ENCODE measurements at places on chromosomes 5 and 9.

GRCh38 chr5:157710882-157711281 is 20.3 kb upstream of the THG1L start:
- DNase-seq = no peak

DNA sequence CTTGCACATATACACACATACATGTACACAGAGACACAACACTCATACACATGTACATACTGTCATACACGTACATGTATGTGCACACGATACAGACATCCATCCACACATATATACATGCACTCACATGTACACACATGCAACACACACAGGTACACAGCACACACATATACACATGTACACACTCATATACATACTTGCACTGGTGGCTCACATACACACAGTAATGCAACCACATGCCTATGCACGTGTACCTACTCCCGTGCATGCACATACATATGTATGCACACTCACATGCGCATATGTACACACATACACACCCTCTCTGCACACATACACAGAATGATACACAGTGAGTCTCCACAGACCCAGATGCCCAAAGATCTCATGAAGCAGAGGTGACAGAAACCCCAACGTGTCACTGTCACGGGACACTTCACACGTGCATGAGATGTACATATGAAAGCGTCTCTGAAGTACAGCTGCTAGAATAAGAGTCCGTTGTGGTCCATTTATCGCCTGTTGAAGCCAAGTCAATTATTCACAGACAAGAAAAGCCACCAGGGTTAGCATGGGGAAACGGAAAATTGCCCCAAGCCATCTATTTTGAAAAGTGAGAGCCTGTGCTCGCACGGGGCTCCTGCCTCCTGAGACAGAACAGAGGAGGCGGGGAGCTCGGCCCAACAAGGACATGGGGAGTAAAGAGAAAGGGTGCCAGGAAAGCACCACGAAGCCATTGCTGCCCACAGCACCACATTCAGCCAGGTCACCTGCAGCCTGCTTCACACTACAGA is 24.9 kb downstream of the LPCAT1 start:
- DNase-seq = no peak

DNA sequence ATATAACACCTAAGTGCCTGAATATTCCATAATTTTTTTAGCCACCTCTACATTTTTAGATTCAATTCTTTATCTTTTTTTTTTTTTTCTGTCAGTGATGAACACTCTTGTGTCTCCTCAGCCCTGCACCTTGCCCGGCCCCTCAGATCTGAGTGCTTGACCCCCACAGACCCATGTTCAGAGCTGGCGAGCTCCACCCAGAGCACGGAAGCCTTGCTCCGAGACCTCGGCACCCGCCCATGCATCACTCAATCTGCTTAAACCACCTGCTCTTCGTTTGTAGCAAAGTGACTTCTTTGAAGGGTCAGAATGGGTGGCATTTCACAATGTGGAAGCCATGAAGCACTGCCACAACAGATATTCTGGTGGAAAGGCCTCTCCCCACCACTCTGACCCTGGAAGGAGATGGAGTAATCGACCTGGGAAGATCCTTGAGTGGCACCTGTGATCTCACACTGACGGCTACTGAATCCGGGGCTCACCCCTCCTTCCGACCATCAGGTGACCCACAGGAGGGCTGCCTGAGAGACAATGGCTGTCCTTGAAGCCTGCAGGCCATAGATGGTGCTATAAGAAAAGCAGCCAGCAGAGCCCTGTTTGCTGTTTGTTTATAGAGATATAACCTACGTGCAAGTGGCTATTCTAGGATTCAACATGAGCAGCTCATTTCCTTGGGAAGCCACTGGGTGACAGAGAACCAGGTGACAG is 261.1 kb upstream of the IRX4 start:
- no peak for DNase-seq

GRCh38 chr9:94916956-94917355 is 190.5 kb downstream of the AOPEP start:
- no peak for DNase-seq

GRCh38 chr9:87109231-87109631 is 161.9 kb upstream of the GAS1 start:
- DNase-seq = no peak

DNA sequence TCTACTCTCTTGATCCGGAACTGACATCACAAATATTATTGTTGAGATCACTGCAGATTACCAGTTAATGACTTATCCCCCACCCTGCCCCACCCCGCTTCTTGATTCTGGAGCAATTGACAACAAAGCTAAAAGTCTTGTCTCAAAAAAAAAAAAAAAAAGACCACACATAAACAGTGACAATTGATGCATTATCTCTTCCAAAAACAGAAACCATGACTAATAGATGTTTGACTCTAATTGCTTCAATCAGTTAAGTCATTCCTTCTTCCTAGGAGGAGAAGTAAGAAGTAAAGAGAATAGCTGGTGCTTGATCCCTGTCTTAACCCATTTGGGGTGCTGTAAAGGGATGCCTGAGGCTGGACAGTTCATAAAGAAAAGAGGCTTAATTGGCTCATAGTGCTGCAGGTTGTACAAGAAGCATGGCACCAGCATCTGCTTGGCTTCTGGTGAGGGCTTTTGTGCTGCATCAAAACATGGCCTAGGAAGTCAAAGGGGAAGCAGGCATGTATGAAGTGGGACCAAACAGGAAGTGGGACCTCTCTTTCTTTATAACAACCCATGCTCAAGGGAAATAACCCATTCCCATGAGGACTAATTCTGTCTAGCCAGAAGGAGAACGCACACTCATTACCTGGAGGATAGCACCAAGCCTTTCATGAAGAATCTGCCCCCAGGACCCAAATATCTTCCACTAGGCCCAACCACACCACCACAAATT is 158.7 kb downstream of the TMEM167A start:
- DNase-seq = no peak

- no peak for DNase-seq
Measured at GRCh38 chr5:96875791-96876291, 459 bp upstream of the ERAP2 start.

GRCh38 chr5:106290841-106291240 is 1379.9 kb downstream of the EFNA5 start:
- no peak for DNase-seq

DNA sequence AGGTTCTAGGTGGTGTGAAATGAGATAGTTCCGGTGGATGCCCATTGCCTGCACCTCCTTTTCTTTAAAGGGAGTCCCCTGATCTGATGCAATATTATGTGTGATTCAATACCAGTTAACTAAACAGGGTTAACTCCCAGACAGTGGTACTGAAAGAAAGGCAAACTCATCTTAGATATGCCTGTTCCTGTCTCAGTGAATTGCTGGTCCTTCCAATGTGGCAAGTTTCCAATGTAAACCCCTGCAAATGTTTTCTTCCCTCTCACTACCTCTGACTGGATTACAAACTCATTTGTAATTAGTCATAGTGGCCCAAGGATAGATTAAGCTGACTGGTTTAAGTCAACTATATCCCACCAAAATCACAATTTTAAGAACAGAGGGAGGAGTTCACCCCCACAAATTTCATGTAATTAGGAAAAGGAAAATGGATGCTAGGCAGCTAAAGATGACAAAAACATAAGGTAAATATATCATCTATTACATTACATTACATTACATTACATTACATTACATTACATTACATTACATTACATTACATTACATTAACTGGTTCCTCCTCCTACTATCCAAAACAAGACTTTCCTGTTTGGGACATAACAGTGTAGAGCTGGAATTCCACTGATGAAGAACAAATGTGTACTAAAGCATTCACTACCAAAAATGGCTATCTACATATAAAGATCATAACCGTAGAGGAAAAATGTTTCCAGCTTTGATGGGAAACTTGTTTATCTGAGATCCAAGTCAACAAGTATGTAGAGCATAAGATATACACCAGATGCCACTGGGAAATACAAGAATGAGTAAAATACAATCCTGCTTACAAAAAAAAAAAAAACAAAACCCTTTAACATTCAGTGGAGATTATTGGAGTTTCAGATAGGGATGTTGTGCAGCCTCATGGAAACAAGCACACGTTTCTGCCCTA is 121.5 kb upstream of the SNX2 start:
- no peak for DNase-seq

DNA sequence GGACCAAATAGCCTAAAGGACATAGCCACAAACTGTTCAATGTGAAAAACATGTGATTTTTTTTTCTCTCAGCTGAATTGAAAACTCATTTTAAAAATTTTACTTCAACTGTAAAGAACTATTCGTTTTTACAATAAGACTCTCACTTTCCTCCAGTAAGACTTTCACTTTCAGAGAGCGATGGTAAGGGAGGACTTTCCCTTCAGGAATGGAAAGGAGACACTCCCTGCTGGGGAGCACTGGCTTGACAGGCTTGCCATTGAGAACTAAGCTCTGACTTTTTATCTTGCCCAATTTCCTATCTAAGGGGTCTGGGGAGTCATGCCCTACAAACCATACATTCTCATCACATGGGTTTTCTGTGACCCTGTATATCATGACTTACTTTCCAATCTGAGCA is 186.7 kb downstream of the CFAP90 start:
- DNase-seq = no peak

DNA sequence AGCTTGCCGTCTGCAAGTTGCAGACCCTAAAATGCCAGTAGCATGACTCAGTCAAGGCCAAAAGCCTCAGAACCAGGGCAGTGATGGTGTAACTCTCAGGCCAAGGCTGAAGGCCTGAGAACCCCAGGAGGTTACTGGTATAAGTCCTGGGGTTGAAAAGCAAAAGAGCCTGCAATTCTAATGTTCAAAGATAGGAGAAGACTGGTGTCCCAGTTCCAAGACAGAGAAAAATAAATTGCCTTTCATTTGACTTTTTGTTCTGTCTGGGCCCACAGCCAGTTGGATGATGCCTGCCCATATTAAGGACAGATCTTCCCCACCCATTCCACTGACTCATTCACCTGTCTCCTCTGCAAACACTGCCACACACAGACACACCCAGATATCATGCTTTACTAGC is 673.2 kb downstream of the CDH18 start:
- DNase-seq = no peak

DNA sequence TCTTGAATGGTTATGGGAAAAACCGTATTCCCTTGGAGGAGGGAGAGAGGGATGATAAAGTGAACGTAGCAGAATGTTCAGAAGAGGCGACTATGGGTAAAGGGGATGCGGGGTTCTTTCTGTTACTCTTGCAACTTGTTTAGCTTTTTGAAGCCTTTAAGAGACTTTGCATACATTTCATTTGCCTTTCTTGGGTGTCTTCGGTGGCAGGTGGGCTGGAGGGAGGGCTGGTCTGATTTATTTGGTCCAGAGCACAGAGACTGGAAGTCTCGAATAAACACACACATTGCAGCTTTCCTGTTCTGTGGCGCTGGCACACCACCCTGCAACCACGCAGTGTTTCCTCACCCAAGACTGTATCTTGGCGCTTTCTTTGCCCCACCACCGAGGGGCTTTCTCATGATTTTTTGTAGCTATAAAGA is 23.2 kb downstream of the TTF1 start:
- DNase-seq = no peak

DNA sequence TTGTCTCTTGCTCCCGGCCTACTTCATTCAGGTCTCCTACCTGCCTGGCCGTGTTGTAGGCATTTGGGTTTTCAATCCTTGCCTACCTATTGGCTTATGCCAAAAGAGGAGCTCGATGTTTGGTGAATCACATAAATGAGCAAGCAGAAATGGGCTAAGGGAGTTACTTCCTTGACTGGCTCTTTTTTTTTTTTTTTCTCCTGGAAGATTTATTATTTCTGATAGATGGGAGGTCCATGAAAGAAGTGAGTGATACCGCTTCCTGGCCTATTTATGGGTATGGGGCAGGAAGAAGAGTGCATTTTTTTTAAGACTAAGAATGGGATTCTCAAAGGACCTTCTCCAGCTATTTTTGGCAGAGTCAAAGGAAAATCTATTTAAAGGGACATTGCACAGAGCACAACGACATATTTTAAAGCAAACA is 294.1 kb downstream of the ARHGAP26 start:
- DNase-seq = no peak

- DNase-seq = no peak
Measured at GRCh38 chr9:115596021-115596745, 478.2 kb upstream of the TNC start.

DNA sequence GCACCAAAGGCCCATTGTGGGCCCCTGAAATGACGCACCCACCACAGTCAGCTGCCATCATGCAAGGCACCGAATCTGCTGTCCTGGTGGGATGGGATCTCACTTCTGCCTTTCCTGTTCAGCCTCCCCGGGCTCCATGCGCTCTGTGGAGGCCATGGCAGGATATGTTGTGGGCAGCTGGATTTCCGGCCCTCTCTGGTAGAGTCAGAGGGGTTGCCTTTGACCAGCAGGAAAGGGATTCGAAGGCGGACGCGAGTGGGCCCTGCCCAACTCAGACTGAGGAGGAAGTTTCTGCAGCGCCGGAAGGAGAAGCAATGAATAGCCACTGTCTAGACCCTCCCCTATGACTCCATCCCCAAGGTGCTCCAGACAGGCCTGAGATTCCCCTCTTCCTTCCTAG is 35.5 kb downstream of the GADD45G start:
- DNase-seq = no peak

DNA sequence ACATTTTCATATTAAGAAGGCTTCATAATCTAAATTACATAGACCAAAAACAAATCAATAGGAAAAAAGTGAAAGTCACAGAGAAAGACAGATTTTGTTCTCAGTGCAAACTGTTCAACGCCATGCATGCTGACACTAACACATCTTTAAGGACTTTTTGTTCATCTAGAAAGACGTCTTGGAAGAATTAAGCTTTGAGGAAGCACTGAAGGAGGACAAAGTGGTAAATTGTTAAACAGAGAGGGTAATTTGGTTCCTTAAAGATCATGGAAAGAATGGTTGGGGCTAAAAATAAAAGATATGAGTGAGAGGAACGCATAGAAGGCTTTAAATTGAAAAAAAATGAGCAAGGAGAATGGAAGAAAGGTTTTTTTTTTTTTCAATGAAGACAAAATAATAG is 9.1 kb downstream of the MEGF9 start:
- DNase-seq = no peak

All from D341Med (cell line).